ENCODE measurements at places on chromosomes 13 and 19.

- no peak for DNase-seq
Observed at GRCh38 chr13:47598340-47598911, 402.6 kb downstream of the SUCLA2 start.

DNA sequence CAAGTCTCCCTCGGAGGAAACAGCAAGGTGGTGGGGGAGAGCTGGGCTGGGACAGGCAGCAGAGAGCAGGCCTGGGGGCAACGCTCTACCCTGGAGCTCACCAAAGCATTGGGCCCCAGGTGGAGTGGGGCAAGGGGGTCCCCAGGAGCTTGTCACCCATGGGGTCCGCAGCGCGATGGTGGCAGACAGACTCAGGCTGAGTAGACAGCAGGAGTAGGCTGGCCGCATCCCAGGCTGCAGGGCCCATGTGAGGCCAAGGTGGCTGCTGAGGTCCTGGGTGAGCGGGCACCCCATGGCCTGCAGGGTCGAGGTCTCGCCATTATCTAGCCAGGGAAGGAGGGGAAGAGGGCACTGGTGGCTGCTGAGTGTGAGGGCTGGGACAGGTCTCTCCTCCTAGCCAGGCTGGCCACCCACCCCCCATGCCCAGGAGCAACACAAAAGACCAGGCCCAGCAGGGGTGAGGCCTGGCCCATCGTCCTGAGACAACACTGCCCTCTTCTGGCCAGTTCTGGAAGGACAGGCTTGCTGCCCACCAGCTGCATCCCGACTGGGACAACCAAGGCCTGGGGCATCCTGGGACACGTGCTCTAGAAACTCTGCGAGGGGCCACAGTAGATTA lies 33.1 kb downstream of the CEBPG start:
- DNase-seq: no peak

DNA sequence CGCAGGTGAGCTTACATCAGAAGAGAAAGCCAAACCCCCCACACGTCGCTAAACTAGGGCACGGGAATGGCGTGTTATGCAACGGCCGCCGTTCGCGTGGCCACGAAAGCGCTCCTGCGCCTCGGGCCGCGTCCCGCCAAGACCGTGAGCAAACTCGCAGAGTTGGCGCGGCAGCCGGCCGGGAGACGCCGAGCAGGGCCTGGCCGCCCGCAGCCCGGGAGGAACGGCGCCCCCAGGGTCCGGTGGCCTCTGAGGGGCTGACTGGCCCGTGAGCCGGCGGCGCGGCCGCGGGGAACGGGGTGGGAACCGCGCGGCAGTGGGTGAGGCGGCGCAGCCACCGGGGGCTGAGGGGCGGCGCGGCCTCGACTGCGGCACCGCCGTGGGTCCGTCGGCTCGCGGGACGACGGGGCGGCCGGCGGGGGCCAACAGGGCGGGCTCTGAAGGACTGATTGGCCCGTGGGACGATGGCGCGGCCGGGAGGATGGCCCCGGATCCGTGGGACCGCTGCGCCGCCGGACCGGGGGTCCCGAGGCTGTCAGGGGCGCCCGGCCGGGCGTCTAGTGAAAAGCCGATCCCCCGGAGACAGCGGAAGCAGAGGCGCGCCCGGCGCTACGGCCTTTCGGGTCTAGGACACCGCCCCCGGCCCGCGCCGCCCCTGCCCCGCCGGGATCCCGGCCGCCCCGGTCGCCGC lies 903 bp downstream of the LATS2 start:
- DNase-seq: no peak

DNA sequence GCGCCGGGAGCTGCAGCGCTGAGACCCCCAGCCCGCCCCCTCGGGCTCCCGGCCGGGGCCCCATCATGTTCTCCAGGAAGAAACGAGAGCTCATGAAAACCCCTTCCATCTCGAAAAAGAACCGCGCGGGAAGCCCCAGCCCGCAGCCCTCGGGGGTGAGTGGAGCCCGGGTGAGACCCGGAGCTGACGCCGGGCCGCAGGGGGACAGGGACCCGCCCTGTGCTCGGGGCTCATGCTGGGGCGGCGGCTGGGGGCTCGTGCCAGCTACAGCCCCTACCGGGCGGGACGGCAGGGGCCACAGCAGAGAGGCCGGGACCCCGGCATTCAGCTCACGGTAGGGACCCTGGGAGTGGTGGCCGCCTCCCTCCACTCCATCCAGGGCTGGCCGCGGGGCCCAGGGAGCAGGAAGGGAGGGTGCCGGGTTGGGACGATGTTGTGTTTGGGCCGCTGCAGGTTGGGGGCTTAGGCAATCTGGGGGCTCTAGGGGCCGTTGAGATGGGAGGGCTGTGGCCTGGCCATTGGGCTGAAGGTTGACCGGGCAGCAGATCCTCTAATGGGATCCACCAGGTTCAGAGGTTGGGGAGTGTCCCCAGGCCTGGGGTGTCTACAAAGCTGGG lies 482 bp downstream of the ARHGAP45 start:
- no peak for DNase-seq

DNA sequence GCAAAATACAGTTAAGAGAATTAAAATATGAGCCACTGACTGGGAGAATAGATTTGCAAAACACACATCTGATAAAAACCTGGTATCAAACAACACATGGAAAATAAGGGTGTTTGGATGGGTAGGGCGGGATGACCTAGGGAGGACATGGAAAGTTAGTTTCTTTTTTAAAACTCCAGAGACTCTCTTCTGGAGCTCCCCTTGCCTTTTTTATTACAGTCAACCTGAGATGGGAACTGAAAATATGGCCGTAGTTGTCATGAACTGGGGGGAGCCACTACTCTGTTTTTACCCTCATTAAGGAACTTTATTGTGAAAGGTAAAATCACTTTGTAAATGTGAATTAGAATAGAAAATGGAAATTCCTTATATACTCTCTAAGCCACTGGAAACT lies 113.0 kb downstream of the ATP11A start:
- no peak for DNase-seq

DNA sequence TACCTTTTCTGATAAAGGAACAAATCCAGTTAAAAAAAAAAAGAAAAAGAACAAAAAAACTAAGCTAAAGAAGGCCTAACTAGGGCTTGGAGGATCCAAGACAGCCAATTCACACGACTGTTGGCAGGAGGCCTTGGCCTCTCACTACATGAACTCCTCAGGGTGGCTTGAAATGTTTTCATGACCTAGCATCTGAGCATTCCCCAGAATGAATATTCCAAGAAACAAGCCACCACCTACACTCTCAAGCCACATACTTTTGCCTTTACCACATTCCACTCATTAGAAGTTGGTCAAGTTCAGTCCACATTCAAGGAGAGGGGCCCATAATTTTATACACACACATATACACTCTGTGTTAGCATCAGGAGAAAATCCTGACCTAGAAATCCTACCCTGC lies 97.6 kb upstream of the SIAH3 start:
- no peak for DNase-seq

- no peak for DNase-seq
Observed at GRCh38 chr19:19461671-19462622, 53.4 kb downstream of the TSSK6 start.

GRCh38 chr13:98910501-98910951 lies 67.3 kb downstream of the DOCK9 start:
- peak; percentile 14 for DNase-seq

GRCh38 chr13:106488686-106489085 lies 46.8 kb downstream of the EFNB2 start:
- no peak for DNase-seq

Measured in amniotic stem cell (primary cell).